ENCODE measurements at places on chromosomes 12 and 14.

GRCh38 chr14:34231626-34232025, 230.4 kb downstream of the SPTSSA start:
- no peak for DNase-seq

DNA sequence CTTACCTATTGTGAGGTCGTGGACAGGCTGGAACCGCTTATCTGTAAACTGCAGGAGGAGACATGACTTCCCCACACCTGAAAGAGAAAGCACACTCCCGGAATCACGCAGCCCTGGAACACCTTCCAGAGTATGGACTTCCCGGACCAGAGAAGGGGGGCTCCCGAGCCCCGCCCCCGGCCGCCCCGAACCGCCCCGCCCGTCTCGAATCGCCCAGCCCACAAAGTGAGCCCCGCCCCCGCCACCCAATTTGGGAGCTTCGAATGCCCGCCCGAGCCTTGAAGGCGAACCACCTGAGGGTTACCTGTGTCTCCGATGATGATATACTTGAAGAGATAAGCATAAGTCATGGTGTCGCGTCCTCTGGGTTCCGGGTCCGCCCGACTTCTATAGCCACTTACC, 235 bp downstream of the RAB2B start:
- peak; percentile 69 for DNase-seq

DNA sequence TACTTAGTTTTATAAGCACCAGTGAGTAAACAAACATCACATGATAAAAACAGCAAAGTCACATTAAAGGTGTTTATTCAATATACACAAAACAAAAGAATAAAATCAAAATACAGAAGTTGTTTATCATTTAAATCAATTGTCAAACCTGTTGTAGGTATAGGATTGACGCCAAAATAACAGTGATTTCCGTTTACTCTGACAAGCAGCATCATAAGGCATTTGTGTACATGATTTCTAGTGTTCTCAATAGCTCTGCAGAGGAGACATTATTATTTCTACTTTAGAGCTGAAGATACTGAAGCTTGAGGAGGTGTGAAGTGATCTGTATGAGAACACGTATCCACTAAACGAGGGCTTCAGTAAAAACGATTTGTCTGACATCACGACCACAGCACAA, 171.9 kb downstream of the CCDC59 start:
- no peak for DNase-seq

DNA sequence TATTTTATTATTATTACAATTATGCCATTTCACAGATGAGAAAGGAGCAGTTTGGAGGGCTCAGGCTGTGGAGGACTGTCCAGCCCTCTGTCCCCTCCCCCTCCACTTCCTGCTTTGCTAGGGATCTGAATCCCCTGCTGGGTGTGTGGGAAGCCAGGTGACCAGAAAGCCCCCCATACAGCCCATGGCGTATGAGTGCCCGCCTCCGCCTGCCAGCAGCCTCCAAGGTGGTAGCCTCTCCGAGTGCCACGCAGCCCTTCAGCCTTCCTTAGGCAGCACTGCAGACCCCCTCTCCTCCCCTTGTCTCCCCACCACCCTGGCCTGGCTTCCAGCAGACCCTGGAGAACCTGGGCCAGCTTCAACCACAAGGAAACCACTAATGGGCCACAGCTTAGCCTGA, 12.6 kb downstream of the DTX1 start:
- DNase-seq, result no peak
